ENCODE measurements at places on chromosomes 2 and 18. TPM values are rescaled to one million over a fixed set of nuclear protein-coding genes. Genes with fewer than 3 reads are reported as not detected.

- DNase-seq, result no peak
These were observed 64.2 kb downstream of the GBX2 start for GRCh38 chr2:236103981-236104380.

DNA sequence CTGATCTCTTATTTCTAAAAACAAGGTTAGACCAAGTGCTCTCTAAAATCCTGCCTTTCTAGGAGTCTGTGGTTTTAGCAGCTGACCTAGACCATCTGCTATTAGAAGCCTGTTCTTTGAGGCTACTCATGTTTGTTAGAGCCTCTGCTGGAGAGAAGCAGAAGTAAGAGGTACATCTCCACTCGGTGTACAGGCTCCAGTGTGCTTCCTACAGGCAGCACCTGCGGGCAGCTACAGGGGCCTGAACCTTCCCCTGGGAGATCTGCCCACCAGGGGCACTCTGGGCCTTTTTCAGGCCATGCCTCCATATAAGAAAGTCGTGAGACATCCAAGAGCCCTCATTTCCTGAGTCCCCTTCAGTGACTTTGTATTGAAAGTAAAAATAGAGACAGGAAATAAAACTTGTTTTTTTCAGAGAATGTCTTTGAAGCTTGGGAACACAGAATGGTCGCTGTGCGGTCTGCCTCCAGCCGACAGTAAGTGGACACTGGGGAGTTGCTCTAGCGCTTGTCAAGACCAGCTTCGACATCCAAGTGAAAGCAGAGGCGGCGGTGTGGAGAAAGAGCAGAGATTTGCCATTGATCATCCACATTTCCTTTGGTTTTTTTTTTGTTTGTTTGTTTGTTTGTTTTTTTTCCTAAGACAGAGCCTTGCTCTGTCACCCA, 31.7 kb downstream of the ONECUT2 start:
- DNase-seq, result peak; percentile 6

- DNase-seq, result no peak
These were observed 355.9 kb upstream of the HNRNPA3 start for GRCh38 chr2:176856683-176857082.

- no peak for DNase-seq
These were observed 664.4 kb upstream of the SLC8A1 start for GRCh38 chr2:41116106-41116797.

FMNL2 gene
- 98.2 TPM for polyA plus RNA-seq

GRCh38 chr2:238155051-238155760, 3.6 kb upstream of the ERFE start:
- DNase-seq, result peak; percentile 68

CXCR1 gene
- polyA plus RNA-seq, result not detected

DSG2 gene
- polyA plus RNA-seq, result 53.8 TPM

DNA sequence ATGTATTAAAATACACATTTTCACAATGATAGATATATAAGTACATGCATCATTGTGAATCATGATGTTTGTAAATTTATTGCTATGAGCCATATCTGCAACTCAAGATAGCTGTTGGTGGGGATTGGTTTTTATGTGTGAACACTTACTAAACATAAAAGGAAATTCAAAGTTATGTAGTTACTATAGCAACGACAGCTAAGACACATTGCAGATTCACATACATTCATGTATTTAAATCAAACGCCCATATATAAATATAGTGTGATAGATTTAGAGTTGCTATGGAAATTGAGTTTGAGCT, 65.6 kb downstream of the MAPRE2 start:
- DNase-seq, result no peak

DNA sequence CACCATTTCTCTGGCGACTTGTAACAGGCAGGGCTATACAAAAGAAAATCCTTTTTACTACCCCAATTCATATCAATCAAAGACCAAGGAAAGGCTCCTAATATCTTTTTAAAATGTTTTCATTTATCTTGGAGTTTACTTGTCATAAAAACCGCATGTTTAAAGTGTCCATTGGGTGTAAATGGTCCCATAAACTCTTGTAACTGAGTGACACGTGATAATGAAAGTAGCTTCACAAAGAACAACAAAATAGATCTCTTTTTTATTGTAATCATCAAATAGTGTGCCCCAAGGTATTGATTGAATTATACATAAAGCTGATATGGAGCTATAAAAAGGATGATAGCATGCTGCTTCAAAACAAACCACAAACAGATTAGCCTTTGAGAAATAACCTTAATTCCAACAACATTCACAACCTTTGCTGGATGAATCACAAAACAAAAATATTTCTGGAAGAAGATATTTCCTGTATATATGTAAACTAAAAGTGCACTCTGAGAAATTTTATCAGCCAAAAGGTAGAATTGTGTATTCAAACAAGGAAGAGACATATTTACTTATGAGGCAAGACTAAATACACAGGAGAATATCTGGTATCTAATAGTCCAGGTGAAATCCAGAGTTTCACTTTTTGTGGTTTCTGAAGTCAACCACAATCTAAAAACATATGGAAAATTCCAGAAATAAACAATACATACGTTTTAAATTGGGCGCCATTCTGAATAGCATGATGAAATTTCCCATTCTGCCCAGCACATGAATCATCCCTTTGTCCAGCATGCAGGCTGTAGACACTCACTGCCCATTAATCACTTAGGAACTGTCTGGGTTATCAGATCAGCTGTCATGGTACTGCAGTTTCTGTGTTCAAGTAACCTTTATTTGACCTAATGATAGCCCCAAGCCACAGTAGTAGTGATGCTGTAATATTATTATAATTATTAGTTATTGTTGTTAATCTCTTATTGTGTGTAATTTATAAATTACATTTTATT, 237.5 kb downstream of the PIK3C3 start:
- DNase-seq, result no peak

DNA sequence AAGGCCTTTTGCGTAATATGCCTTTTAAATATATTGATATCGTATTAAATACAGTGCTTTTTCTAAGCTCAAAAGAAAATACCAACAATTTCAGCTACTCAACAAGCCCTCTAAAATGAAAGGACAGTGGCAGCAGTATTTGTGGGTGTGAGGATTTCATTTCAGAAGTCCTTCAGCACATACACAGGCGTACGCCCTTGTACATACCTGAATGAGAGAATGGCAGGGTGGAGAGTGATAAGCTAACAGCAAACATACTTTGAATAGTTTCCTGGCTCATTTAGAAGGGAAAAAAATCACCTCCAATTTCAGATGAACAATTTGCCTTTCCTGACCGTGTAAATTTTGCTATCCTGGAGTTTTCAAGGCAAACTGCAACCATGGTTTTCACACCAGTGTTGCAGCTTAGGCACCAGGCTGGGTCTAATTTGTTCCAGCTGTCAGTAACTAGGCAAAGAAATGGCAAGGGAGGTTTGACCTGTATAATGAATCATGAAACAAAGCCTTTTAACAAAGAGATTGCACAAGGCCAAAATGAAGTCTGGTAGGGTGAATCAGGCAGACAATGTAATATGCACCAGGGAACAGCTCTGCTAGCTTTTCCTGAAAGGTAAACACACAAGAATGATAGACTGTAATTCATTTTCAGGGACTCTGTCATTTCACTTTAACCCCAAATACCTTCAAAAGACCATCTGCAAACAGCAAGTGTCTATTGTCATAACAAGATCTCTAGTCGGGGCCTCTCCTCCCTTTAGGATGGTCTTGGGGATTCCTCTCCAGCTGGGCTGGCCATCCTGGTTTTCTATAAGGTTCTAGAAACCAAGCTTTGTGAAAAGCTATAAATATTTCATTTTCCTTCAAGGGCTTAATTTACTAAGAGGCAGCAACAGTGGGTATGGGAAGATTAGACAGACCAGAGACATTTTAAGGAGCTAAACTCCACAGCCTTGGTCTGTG, 11.5 kb downstream of the ANKRD29 start:
- no peak for DNase-seq

DNA sequence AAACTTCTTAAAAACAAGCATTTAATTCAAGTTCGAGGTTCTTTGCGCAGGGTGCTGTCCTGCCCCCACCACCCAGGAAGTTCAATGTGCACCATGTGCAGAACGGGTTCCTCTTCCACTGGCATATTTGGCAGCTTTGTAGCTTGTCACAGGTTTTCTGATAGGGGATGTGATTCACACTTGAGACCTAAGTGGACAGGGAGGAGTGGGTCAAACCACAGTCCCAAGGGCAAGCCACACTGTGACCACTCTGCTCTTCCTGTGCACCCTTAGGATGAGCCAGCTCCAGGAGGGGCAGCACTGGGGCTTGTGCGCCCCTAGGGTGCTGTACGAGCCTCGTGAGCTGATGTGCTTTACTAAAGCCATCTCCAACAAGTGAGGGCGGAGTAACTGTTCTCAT, 82.5 kb downstream of the TGFA start:
- DNase-seq, result no peak

- peak; percentile 28 for DNase-seq
These were observed 23.4 kb downstream of the NEMP2 start for GRCh38 chr2:190511104-190511503.

POLR1A gene
- 18.7 TPM for polyA plus RNA-seq

DNA sequence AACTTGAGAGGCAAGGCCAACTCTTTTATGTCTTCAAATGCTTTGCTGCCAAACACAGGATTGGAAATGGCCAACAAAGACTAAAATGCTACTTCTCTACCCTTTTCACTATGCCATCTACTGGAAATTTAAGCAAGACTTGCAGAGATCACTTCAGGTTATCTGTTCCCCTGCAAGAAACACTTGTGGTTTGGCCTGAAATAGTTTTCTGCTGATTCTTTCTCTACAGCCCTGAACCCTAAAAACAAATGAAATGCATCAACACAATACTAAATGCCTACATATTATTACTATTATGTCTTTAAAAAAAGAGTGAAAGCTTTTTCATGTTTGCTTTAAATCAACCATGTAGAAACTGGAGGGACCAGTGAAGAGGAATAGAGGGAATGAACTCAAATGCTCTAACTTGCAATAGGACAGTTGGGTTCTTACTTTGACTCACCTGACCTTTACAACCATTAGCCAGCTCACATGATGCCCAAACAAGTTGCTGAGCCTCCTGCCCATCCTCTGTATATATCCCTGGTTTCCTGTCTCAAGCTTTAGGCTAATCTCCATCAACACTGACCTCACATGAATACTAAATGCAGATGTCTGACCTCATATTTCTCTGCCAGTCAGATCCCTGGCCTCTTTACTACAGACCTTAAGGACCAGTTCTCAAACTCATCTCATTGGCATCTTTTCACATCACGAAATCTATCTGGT, 17.5 kb upstream of the ADAM17 start:
- DNase-seq, result no peak

- no peak for DNase-seq
These were observed 1.6 kb upstream of the COPS9 start for GRCh38 chr2:240137596-240138253.

DNA sequence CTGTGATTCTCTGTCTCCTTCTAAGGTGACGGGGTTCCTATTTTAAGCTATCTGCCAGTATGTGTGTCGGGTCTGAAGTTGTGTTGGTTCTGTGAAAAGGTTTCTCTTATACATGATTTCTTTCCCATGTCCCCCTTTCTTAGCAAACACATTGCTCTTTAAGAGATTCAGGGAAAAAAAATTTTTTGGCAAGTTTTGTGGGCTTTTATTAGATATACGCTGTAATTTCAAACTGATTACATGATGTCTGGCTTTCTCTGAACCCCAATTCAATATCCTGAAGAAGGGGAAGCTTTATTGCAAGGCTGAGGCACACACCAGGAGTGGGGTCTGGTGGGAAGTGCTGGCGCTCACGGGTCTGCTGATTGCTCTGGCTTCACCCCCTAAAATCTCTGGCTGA, 210.6 kb downstream of the AGPS start:
- DNase-seq, result no peak

GRCh38 chr18:66105016-66105415, 354.2 kb downstream of the CDH7 start:
- no peak for DNase-seq

AKAIN1 gene
- polyA plus RNA-seq, result 0.34 TPM

HOXD13 gene
- 0.22 TPM for polyA plus RNA-seq

REG3G gene
- polyA plus RNA-seq, result not detected

- no peak for DNase-seq
These were observed 11.4 kb upstream of the NMUR1 start for GRCh38 chr2:231541645-231542044.

- DNase-seq, result no peak
These were observed 703.0 kb downstream of the RNF144A start for GRCh38 chr2:7620255-7620654.

DNA sequence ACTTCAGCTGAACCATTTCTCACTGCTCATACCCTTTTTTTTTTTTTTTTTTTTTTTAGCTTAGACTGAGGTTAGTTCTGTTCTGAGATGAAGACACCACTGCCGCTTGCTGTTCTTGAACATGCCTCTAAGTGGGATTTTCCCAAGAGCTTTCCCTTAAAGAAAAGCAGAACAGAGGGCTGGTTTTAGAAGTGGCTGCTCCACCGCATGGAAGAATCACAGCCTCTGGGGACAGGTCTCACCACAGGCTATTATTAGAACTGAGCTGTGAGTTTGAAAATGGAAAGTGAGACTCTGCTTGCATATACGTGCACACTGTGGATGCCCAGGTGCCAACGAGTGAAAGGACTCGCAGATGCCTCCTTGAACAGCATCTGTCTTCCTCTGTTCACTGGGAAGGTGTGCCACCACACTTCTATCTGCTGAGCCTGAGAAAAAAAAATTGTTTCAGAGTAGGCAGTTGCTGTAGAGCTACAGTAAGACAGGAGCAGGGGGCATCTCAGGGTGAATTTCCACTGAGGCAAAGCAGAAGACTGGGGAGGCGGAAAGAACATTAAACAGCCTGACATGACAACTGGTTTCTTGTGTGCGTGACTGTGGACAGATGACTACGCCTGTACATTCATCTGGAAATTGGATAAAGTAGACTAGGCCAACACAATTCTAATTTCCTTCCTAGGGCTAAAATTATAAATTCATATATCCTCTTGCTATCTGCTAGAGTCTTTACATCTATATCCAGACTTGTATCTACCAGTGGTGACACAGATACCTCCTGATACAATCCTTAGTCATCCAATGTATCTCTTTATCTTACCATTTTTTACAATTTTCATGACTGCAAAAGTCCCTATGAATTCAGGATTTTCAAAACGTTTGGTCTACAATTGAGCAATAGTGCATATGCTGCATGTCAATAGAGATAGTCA, 1045.7 kb upstream of the CELF4 start:
- DNase-seq, result no peak

DSG4 gene
- polyA plus RNA-seq, result not detected

DNA sequence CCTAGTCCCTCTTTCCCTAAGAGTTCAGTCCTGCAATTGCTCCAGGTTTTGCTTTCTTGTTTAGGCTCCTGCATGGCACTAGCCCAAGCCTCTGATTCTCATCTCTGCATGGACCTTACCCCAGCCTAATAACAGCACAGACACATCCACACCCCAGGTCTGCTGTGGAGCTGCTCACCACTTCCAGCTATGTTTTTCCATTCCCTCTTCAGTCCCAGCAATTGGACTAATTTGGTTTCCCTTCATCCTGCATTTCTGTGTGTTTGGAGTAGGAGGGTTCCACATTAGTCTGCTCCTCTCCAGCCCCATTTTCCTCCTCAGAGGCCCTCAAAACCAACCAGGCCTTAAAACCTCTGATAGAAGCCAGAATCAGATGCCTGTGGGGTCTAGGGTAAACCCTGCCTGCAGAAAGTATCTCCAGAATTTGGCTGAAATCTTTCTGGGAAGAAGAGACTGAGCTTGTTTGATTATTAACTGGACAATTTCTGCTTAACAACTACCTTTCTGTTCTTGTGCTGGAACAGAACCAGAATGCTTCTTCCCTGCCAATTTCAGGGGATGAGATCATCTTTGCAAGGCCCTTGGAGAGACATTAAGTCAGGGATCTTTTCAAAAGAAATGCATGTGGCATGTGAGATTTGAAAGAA, 95.9 kb downstream of the GFPT1 start:
- no peak for DNase-seq

IL1RN gene
- polyA plus RNA-seq, result 8.2 TPM

C2orf74 gene
- polyA plus RNA-seq, result 34.1 TPM
